ENCODE measurements at places on chromosomes 16 and 17. TPM values are rescaled to one million over a fixed set of nuclear protein-coding genes. Genes with fewer than 3 reads are reported as not detected.

DNA sequence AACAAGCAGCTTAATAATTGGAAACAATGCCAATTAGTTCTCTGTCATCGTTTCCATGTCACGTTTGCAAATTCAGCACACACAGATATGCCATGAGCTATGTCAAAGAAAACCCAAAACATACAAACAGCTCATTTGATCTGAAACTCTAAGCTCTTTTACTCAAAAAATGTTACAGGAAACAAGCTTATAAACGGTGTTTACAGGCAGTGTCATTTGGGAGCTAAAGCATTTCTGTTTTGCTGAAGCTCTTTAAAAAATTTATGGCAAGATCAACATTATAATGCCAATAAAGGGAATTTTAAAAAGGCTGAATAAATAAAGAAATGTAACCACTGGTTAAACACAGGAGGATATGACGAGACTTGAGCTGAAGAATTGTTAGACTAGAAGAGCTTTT, 94.0 kb upstream of the HS3ST2 start:
- no peak overlapping the region for H3K27ac ChIP-seq
- no peak overlapping the region for H3K4me3 ChIP-seq
- H3K27me3 ChIP-seq, result no peaks in the 10 kb centered on the region
- no peaks in the 10 kb centered on the region for H3K36me3 ChIP-seq
- DNase-seq, result no peak

METRN gene
- 30.1 TPM for total RNA-seq

MYH8 gene
- not detected for total RNA-seq

DNA sequence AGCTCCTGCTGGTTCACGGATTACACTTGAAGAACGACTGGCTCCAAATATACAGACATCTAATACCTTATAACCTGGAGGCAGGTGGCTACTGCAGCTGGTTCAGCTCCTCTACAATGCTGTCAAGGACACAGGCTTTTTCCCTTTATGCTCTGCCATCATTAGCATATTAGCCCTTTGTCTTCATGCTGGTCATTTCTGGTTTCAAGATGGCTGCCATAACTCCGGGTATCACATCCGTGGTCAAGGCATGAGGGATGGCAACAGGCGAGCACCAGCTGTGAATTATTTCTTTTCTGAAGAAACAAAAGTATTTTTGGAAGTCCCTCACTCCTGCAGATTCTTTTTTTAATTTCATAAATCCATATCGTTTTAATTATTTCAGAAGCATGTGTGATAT, 124.3 kb upstream of the MED13 start:
- H3K27me3 ChIP-seq, result peaks cover 3% of the 10 kb centered on the region
- no peaks in the 10 kb centered on the region for H3K4me1 ChIP-seq
- no peak for DNase-seq
- H3K27ac ChIP-seq, result no peak overlapping the region
- no peak overlapping the region for H3K4me3 ChIP-seq

GRCh38 chr16:50295541-50296132, 29.3 kb downstream of the ADCY7 start:
- no peak for DNase-seq
- H3K27me3 ChIP-seq, result no peaks in the 10 kb centered on the region
- no peak overlapping the region for H3K27ac ChIP-seq
- no peaks in the 10 kb centered on the region for H3K4me1 ChIP-seq

DNA sequence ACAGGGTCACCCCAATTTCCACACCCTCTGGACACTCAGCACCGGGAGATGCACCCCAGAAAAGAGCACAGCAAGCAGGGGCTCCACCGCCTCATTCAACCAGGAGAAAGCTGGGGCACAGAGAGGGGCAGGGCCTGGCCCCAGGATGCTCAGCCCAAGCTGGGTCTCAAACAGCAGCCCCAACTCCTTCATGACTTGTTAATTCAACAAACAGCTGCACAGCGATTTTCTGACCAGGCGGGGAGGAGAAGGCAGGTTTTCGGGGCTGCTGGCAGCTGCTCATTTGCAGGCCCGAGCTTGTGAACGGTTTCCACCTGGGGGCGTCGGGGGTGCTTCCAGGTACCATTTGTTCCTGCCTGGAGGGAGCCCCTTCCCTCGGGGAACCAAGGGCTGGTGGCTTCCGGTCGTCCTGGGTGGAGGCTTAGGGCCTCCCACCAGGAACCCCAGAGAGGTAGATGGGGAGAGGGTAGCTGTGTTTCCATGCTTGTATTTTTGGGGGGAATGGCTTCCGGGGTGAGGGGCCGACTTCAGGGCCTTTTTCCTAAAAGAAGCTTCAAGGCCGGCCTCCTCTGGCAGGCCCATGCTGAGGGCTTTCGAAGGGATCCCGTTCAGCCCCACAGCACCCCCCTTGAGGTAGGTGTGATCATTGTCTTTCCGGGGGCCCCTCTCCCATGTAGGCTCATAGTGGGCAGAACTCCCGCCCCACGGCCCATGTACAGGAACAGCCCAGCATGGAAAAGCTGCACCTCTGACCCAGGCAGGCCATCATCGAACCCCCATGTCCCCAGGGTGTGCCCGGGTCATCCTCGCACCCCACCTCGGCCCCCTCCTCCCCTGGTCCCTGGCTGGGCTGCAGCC, 191.6 kb upstream of the GSE1 start:
- no peaks in the 10 kb centered on the region for H3K4me1 ChIP-seq
- no peak overlapping the region for H3K4me3 ChIP-seq
- H3K27ac ChIP-seq, result no peak overlapping the region
- no peaks in the 10 kb centered on the region for H3K27me3 ChIP-seq

- no peaks in the 10 kb centered on the region for H3K4me1 ChIP-seq
- H3K4me3 ChIP-seq, result no peak overlapping the region
- no peak for DNase-seq
- H3K27ac ChIP-seq, result no peak overlapping the region
- no peaks in the 10 kb centered on the region for H3K27me3 ChIP-seq
Measured at GRCh38 chr17:27342059-27342458, 48.1 kb downstream of the WSB1 start.

DNA sequence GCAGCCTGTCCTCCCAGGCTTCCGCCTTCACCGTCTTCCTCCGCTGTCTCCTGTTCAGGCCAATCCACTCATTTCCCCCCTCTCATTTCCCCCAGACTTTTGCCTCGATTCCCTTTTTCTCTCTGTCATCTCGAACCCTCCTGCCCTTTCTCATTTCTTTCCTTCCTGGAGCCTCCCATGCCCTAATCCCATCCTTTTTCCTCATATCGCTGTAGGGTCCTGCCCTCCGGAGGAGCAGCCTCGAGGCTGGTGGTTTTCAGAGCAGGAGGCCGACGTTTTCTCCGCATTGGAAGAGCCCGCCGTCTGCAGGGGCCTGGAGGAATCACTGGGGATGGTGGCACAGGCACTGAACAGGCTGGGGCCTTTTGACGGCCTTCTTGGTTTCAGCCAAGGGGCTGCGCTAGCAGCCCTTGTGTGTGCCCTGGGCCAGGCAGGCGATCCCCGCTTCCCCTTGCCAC, 597 bp downstream of the OVCA2 start:
- H3K27ac ChIP-seq, result peak overlapping the region; percentile 93
- peak overlapping the region; percentile 77 for H3K4me3 ChIP-seq
- H3K4me1 ChIP-seq, result peaks cover 31% of the 10 kb centered on the region
- DNase-seq, result no peak
- H3K36me3 ChIP-seq, result peaks cover 5% of the 10 kb centered on the region
- H3K27me3 ChIP-seq, result no peaks in the 10 kb centered on the region

- H3K27me3 ChIP-seq, result no peaks in the 10 kb centered on the region
- DNase-seq, result peak; percentile 21
- H3K4me1 ChIP-seq, result no peaks in the 10 kb centered on the region
- no peak overlapping the region for H3K4me3 ChIP-seq
- H3K36me3 ChIP-seq, result peaks cover 3% of the 10 kb centered on the region
Measured at GRCh38 chr17:39270923-39271322, 45.2 kb upstream of the STAC2 start.

DNA sequence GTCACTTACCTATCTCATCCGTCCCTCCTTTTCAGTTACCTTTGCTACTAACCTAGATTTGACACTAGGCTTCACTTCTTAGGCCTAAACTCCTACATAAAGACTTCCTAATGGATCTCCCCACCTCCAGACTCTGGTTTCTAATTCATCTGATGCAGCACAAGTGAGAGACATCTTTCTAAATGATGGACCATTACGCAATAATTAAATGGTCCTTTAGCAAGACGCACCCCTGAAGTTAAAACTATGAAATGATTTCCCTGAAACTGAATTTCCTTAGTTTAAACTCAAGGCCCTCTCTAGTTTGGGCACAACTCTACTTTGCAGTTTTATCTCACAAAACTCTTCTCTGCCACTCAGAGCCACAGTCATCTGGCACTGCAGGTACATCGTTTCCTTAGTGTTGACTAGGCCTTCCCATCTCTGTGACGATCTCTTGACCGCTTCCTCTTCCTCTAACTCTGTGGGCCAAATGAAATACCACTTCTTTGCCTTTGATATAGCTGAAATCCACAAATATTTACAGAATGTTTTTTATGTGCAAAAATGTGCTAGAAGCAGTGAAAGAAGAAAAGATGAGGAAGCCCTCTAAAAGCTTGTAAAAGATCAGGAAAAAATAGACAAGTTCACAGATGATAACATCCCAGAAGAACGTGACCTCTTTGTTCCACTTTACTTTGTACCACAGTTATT, 3.3 kb downstream of the SYNRG start:
- no peak overlapping the region for H3K4me3 ChIP-seq
- H3K27me3 ChIP-seq, result no peaks in the 10 kb centered on the region
- no peak overlapping the region for H3K27ac ChIP-seq
- H3K36me3 ChIP-seq, result peaks cover 7% of the 10 kb centered on the region
- H3K4me1 ChIP-seq, result peaks cover 9% of the 10 kb centered on the region

DNA sequence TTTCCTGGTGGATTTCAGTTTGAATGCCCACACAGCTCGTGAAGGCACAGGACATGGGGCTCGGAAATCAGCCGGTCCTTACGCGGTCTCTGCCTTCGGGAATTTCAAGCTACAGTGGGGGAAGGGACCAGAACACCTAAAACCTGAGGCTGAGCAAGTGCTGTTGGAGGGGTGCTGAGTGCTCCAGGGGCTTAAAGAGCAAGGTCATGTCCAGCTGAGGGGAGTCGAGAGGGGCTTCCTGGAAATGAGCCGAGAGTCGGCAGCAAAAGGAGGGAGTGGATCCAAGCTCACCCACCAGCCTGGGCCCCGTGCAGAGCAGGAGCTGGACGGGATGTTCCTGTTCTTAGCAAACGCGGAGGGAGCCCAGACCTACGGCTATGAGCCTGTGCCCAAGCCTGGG, 73.2 kb upstream of the RPL38 start:
- peaks cover 2% of the 10 kb centered on the region for H3K27me3 ChIP-seq
- H3K4me1 ChIP-seq, result no peaks in the 10 kb centered on the region
- H3K27ac ChIP-seq, result no peak overlapping the region
- H3K4me3 ChIP-seq, result no peak overlapping the region
- DNase-seq, result no peak

CCL17 gene
- total RNA-seq, result not detected

DNA sequence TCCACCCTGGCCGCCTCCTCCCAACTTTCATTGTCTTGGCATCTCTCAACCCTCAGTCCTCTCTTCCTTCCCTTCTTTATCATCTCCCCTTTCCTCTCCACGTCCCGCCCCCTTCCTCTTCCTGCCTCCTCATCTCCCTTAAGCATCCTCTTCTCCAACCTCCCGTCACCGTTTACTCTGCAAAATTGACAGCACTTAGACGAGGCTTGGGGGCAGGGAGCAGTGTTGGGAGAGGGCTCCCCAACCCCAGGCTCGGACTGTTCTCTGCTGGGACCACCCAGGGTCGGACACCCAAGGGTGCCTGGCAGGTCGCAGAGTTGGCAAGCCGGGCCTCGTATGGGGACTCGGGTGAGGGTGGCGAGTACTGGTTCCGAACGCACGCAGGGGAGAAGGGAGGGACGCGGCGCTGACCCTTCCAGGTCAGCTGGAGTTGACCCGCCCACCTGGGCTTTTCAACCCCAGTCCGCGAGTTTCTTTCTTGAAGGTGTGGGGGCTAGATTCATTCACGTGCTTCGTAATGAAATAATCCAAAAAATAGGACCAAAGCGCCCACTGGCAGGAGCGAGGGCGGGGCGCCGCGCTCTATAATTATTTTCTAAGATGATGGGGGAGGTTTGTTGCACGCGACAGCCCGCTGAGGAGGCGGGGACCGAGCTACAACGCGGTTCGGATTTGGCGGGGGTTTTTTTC, 775 bp upstream of the PAGR1 start:
- H3K27ac ChIP-seq, result no peak overlapping the region
- H3K4me1 ChIP-seq, result peaks cover 31% of the 10 kb centered on the region
- DNase-seq, result no peak

- H3K4me3 ChIP-seq, result no peak overlapping the region
- no peaks in the 10 kb centered on the region for H3K36me3 ChIP-seq
- H3K27ac ChIP-seq, result no peak overlapping the region
- no peaks in the 10 kb centered on the region for H3K27me3 ChIP-seq
- no peaks in the 10 kb centered on the region for H3K4me1 ChIP-seq
Measured at GRCh38 chr17:73654241-73654640, 10.0 kb upstream of the SDK2 start.

- peaks cover 9% of the 10 kb centered on the region for H3K4me1 ChIP-seq
- H3K27ac ChIP-seq, result no peak overlapping the region
Measured at GRCh38 chr17:75371339-75371738, 34.1 kb downstream of the GRB2 start.

DNA sequence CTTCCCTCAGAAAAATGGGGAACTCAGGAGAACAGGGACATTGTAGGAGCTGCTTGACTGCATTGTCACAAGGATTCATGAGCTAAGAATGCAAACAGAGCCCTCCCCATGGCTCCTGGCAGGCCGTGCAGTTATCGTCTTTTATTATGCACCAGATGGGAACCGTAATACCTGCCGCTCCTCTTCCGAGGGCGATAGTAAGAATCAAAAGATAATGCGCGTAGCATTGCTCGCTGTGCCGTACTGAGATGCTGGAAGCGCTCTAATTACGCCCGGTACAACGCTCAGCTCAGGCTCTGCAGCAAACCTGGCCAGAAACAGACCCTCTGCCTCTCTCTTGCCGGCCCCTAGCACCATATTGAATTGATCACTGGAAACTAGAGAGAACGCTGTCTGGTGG, 87.1 kb upstream of the PLCG2 start:
- no peak for DNase-seq
- no peaks in the 10 kb centered on the region for H3K27me3 ChIP-seq
- H3K4me3 ChIP-seq, result no peak overlapping the region

DNA sequence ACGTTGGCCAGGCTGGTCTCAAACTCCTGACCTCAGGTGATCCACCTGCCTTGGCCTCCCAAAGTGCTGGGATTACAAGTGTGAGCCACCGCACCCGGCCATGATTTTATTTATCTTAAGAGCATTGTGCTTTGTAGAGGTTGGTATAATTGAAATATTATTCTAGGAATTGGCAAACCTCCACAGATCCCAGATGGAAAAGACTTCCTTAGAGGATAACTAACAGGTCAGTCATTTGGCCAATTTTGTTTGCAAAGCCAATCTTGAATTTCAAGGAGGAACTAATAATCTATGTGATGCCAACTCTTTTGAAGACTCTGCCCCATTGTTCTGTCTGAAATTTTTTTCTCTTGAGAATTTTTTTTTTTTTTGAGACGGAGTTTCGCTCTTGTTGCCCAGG, 46.7 kb upstream of the SLC5A10 start:
- H3K27me3 ChIP-seq, result no peaks in the 10 kb centered on the region
- no peaks in the 10 kb centered on the region for H3K4me1 ChIP-seq
- no peak overlapping the region for H3K27ac ChIP-seq
- H3K36me3 ChIP-seq, result peaks cover 9% of the 10 kb centered on the region

CEP295NL gene
- total RNA-seq, result 1.3 TPM

MYH13 gene
- total RNA-seq, result not detected

Measured in astrocyte (in vitro differentiated cells and primary cell).